Panc1 (cell line): ENCODE measurements at places on chromosomes 2 and 18. TPM values are rescaled to one million over a fixed set of nuclear protein-coding genes. Genes with fewer than 3 reads are reported as not detected.

- no peaks in the 10 kb centered on the region for H3K36me3 ChIP-seq
- H3K4me3 ChIP-seq = no peak overlapping the region
- no peaks in the 10 kb centered on the region for H3K27me3 ChIP-seq
- H3K27ac ChIP-seq = no peak overlapping the region
- no peak for DNase-seq
Measured at GRCh38 chr18:75064513-75064905, 144.4 kb downstream of the PTGR3 start.

DNA sequence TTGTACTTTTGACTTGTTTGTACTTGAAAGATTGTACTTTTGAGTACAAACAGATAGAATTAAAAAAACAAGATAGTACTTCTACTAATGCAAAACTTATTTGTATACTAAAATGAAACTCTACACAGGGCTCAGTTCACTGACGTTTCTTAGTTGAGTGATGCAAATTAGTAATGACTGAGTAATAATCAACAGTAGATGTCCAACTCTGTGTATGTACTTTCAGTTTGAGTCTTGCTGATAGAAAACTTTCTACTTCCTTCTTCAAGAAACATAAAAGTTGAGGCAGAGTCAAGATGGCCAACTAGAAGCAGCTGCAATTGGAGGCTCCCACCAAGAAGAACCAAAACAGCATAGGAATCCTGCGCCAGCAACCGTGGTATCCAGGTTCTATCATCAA lies 585.0 kb downstream of the NR4A2 start:
- H3K36me3 ChIP-seq = no peaks in the 10 kb centered on the region
- DNase-seq = no peak
- no peak overlapping the region for H3K27ac ChIP-seq
- H3K27me3 ChIP-seq = no peaks in the 10 kb centered on the region

GRCh38 chr2:67642046-67642382 lies 244.9 kb downstream of the ETAA1 start:
- no peaks in the 10 kb centered on the region for H3K4me1 ChIP-seq
- H3K27ac ChIP-seq = no peak overlapping the region
- DNase-seq = no peak

DNA sequence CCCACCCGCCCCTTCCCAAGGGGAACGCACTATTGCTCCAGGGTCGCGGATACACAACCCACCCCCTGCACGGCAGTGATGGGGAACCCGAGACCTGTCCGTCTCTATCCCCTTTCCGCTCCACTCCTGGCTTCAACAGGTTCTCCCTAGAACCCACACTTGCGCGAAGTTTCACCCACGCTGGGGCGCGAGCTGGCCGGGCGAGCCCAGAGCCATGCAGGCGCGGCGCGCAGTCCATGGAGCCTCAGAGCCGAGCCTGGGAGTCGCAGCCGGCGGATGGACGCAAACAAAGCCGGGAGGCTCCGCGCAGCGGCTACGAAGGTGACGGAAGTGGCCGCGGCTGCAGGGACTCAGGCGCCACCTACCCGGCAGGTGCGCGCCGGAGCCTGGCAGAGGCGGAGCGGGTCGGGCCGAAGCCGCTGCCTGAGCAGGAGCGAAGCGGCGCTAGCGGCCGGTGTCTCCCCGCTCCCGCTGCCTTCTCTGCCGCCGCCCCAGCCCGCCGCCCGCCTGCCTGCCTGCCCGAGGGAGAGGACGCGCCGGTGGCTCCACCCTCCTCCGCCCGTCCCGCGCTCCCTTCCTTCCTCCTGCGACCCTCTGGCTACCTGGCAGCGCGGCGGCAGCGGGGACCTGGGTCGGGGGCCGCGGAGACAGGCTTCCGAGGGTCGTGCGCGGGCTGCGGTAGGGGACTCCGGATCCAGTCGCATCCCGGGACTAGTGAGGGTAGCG lies 14.0 kb downstream of the ALPG start:
- H3K27ac ChIP-seq = peak overlapping the region; percentile 57
- H3K36me3 ChIP-seq = no peaks in the 10 kb centered on the region
- H3K27me3 ChIP-seq = peaks cover 3% of the 10 kb centered on the region; the same call in 1 of the 2 replicates
- H3K4me3 ChIP-seq = peak overlapping the region; percentile 43

GRCh38 chr2:21104030-21104660 lies 19.6 kb upstream of the TDRD15 start:
- no peak for DNase-seq
- no peaks in the 10 kb centered on the region for H3K27me3 ChIP-seq
- no peaks in the 10 kb centered on the region for H3K36me3 ChIP-seq
- no peaks in the 10 kb centered on the region for H3K4me1 ChIP-seq
- no peak overlapping the region for H3K4me3 ChIP-seq

- peak overlapping the region; percentile 14 for H3K4me3 ChIP-seq
- H3K27me3 ChIP-seq = no peaks in the 10 kb centered on the region
- DNase-seq = no peak
- H3K4me1 ChIP-seq = peaks cover 61% of the 10 kb centered on the region
Measured at GRCh38 chr18:3493501-3494244, 43.7 kb downstream of the TGIF1 start.

- no peak overlapping the region for H3K27ac ChIP-seq
- H3K27me3 ChIP-seq = no peaks in the 10 kb centered on the region
- H3K4me3 ChIP-seq = no peak overlapping the region
- no peak for DNase-seq
Measured at GRCh38 chr2:205293559-205293958, 388.7 kb upstream of the NRP2 start.

The CELF4 gene
- not detected for total RNA-seq
